ENCODE measurements at places on chromosomes 6 and 20.
A peak's percentile ranks its signal among the peaks of the same experiment; 100 is the strongest.

DNA sequence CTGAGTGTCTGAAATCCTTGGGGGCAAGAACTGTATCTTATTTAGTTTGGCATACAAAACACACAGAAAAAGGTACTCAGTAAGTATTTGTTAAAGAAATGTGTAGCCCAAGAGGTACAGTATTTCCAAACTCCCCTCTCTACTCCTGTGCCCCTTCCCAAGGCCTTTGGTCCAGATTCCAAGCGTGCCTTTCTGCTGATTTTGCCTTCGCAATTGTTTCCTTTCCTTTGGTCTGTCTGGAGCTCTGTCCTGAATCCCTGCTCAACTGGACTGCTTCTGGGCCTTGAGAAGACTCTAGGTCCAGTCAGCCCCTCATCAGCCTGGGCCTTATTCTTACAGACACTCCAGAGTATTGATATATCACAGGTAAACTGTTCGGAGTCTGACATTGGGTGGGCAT lies 122.2 kb upstream of the SYNCRIP start:
- DNase-seq, result no peak

GRCh38 chr6:15457121-15457650 lies 205.6 kb downstream of the DTNBP1 start:
- no peak for DNase-seq

GRCh38 chr6:22008248-22008836 lies 288.5 kb downstream of the PRL start:
- no peak for DNase-seq

- DNase-seq, result peak; percentile 68
Observed at GRCh38 chr6:28880894-28881780, 42.6 kb downstream of the TRIM27 start.

GRCh38 chr6:170210026-170210390 lies 80.9 kb downstream of the DLL1 start:
- DNase-seq, result no peak

DNA sequence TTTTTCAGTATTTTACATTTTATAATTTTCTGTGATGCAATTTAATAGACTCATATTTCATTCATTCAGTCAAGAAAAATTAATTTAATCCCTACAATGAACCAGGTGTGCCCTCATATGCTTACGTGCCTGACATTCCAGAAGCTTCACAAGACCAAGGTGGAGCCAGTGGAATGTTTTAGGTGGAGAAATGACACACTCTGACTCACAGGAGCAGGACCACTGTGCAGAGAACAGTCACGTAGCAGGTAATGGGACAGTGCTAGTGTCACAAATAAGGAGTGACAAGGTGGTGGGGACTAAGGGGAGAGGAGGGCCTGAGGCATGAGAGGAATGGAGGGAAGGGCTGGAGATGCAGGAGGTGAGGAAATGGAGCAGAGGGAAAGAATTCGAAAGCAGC lies 37.0 kb upstream of the HLA-G start:
- no peak for DNase-seq

- no peak for DNase-seq
Observed at GRCh38 chr20:57791966-57792365, 82.2 kb upstream of the PMEPA1 start.

GRCh38 chr6:15399641-15400470 lies 154.0 kb downstream of the JARID2 start:
- peak; percentile 33 for DNase-seq

DNA sequence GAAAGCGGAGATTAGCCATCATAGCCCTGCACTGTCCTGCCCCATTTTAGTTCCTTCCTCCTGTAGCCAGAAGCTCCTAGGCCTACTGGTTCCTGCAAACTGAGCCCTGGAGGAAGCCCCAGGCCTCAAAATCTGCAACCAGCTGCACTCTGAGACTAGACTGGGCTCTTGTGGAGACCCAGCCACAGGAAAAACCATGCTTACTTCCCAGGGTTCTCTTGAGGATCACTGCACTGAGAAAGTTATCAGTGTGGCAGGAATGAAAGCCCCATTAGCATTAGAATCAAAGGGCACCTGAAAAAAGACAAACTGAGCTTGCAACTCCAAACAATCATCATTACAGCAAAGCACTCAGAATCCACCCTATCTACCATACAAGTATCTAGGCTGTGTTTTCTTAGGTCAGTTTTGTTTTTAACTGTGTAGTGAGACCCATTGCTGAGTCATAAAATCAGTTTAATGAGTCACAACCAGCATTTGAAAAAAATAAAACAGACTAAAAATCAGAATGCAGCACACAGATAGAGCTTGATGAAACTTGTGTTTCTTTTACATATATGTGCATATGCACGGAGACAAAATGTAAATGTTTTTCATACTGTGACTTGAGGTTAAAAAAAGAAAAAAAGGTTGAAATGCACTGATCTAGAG lies 91.0 kb downstream of the UNC5CL start:
- DNase-seq, result no peak

- no peak for DNase-seq
Observed at GRCh38 chr20:58774667-58775263, 75.9 kb downstream of the GNAS-AS1 start.

DNA sequence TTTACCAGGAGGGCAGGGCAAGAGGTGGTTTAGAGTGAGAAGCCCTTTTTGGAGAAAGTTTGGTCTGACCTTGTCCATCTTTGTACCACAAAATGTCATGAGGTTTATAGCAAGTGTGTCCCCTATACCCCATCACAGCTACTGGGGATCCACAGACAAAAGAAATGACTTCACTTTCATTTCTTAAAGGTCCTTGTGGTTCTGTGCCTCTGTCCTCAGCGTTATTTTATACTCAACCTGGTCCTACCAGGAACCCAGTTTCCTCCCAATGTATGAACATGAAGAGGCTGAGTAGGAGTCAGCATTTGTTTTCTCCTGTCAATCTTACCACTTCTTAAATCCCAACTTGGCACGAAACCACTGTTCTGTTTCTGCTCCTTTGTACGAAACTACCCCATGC lies 157.6 kb downstream of the NFATC2 start:
- DNase-seq, result no peak

- no peak for DNase-seq
Observed at GRCh38 chr6:149751239-149751638, 1.7 kb downstream of the PCMT1 start.

DNA sequence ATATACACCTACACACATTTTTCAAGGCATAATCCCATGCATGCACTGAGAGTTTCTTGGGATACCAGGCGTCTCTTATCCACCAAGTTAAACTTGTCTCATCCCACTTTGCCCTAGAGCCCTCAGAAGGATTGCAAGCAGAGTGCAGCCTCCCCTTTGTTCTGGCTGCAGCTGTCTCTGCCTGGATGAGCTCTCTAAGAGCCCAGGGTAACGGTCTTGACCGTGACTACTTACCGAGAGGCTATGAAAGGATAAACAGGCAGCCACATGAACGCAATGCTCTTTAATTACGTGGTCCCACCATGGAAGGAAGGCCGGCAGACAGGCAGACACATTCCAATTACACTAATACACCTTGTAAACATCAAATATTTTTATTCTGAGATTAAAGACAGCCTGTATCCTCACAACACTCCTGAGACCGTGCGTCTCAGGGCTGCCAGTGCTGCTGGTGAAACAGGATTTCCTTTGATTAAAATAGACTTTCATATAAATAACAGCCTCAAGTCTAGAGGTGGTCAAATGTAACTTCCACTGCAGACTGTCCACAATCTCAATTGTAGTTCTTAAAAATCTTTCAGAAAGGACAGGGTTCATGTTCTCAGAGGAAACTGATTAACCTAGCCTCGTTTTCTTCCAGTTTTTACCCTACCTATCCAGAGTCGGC lies 210.0 kb upstream of the PRDM1 start:
- no peak for DNase-seq

GRCh38 chr6:125356884-125357283 lies 55.1 kb upstream of the HDDC2 start:
- DNase-seq, result no peak

DNA sequence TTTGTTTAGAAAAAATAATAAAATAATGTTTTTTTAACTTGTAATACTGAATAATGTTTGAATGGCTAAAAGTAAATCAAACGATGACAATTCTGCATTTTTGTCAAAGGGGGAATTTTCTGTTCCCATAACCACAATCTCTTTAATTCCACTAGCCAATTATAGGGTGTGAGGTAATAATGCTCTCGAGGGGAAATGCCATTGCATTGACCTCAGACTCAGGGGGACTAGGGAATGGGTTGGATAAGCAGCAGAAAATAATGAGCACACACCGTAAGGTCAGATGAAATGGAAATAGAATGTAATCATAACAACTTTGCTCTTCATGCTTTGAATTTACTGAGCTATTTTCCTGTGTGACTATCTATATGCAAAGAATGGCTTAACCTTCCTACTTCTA lies 584.7 kb downstream of the RFPL4B start:
- DNase-seq, result no peak
